ENCODE measurements at places on chromosomes 7 and 10.
A peak's percentile ranks its signal among the peaks of the same experiment; 100 is the strongest.

GRCh38 chr7:147023440-147023839 is 906.8 kb downstream of the CNTNAP2 start:
- no peak for DNase-seq

GRCh38 chr10:12852687-12853086 is 148.8 kb downstream of the CCDC3 start:
- no peak for DNase-seq

GRCh38 chr7:68147614-68148238 is 1151.1 kb downstream of the TYW1 start:
- DNase-seq = peak; percentile 72

DNA sequence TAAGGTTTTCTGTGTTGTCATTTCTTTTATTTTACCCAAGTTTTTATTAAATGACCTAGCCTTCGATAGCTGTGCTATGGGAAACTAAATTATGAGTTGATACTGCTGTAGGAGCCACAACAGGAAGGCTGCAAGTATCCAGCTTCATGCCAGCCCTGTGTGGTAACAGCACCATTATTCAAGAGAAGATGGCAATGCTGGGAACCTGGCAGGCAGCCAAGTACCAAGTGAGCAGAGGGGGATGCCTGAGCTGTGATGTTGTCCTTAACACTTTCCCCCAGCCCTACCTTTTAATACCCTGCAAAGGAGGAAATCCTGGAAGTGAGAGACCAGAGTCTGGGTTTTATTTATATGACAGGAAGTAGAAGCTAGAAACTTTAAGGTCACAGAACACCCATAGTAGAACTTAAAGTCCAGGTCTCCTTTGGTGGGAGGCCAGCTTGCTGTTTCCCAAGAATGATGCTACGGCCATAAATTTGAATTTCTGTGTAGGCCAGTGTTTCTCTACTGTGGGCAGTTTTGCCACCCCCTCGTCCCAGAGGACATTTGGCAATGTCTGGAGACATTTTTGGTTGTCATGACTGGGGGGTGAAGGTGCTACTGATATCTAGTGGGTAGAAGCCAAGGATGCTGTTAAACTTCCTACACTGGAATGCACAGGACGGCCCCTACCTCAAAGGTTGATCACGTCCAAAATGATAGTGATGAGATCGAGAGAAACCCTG is 9.2 kb upstream of the ATXN7L1 start:
- peak; percentile 91 for DNase-seq
